ENCODE measurements at places on chromosomes 7 and 10.

DNA sequence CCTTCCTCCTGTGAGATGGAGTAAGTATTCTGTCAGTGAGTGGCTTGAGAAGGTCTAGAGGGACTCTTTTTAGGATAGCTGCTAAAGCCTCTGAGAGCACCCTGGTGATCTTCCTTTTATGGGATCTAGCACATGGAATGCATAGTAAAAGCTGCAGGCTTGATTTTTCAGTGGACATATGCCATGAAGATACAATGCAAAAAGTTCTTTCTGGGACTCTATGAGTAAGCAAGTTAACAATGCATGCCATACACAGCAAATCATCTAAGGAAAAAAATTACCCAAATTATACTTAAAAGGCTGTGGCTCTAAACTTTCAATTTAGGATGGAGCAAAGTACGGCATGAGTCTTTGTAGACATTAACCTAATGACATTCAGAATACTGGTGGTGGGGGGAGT, 154.5 kb downstream of the SGMS1 start:
- no peak for DNase-seq

DNA sequence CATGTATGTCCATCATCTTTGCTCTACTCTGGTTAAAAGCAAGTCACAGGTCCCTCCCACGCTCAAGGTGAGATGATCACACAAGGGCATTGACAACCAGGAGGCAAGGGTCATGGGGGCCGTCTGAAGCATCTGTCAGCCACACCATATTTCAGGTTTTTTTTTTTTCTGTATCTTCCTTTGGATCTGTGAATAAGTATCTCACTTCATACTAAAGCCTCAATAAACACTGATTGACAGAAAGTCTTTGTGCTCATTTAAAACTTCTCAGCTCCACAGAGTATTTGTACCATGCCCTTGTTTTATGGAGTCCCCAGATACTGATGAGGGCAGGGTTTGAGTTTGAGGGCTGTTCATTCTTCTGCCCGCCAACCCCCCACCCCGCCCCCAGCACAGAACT, 45.0 kb downstream of the AUTS2 start:
- DNase-seq: no peak

DNA sequence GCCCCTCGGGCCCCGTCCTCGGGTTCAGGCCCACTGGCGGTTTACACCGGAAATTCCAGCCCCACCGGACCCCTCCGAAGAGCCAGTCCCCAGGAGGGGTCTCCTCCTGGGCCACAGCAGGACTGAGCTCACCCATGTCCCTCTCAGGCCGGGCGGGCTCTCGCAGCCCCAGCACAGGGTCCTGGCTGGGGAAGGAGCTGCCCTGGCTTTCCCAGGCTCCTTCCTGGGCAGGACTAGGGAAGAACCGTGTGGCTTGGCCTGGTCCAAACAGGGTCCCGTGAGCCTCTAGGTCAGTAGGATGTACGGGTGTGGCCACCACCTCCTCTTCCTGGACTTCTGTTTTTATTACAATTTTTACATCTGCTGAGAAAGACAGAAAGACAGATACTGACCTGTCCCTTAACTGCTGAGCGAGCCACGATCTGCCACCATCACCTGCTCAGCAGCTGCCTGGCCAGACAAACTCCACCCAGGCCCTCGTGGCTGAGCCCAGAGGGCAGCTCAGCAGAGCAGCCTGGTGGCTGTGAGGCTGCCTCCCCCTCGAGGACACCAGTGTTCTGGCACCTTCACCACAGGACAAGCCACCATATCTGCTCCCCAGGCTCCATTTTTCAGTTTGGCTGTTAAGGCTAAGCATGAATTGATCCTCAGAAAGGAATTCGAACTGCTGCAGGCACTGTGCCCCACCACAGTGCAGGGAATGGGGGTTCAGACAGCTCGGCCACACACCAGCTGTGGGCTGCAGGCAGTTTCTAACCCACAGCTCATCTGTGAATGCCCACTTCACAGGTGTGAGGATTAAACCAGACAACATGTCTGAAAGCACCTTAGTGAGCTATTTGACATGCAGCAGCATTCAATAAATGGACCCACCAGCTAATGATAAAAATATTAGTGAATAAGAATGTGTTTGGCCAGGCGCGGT, 14.5 kb upstream of the ZNF777 start:
- no peak for DNase-seq

GRCh38 chr10:74419958-74420375, 268.9 kb downstream of the ADK start:
- no peak for DNase-seq

DNA sequence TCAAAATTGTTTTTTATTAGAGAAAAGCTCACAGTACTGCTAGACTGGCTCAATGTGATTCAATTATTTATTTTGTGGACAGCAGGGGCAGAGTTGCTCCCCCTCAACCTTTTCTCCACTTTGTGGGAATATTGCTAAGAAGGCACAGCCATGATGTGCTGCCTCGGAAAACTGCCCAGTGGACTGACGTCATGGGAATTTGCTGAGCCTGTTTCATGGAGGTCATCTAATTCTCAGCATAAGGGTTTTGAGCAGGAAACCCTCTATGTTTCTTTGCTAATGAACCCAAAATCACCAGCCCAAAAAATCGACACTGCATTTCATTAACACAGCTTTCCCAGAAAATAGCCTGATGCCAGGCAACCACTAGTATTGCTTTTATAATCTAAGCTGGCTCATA, 228.8 kb upstream of the FAM3C start:
- no peak for DNase-seq

- DNase-seq: no peak
Observed at GRCh38 chr10:52011118-52011517, 303.0 kb upstream of the DKK1 start.

DNA sequence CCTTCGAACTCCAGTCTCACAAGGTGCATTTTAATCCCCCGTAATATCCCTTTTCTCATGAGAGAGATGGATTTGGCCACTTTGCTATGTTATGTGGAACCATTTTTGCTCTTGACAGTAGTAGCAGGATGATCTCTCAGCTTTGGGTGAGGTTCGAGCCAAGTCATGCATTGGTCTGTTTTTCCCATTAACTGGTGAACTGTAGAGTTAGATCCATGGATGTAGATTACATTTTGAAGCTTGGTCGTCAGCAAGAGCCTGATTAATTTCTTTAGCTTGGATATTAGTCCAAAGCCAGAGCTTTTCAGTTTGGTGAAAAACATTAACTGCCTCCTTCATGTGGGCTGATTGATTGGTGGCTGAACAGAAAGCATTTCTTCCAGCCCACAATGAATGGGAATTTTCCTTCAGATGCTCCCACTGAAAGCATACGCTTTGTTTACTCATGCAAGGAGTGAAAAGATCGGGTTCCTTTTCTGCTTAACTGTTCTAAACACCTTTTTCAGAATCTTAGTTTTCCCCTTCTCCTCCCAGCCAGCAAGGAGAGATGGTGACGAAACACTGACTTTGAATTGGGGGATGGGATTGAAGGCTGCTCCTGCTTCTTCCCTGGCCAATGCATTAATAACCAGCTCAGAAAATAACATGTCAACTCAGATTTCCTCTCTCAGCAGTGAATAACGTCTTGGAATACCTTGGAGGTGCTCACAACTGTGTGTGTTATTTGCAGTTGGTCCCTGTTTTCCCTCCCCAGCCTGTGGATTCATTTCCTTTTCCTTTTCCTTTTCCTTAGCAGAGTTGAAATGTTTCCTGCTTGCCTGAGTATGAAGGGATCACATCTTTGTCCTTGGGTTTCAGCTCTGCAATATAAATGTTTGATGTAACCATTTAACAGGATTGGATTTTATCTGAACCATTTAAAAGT, 351.8 kb upstream of the FZD8 start:
- no peak for DNase-seq

DNA sequence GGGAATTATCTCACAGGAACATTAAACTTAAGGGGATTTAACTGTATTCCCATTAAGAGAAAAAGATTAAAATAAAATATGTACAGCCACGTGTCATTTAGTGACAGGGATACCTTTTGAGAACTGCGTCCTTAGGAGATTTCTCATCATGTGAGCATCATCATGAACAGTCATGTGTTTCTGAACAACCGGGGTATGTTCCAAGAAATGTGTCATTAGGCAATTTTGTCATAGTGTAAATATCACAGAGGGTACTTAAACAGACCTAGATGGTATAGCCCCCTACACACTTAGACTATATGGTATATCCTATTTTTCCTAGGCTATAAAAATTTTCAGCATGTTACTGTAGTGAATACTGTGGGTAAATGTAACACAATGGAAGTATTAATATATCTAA, 840.3 kb downstream of the CNTNAP2 start:
- DNase-seq: no peak

- DNase-seq: no peak
Observed at GRCh38 chr7:92997152-92997551, 120.6 kb downstream of the SAMD9 start.

DNA sequence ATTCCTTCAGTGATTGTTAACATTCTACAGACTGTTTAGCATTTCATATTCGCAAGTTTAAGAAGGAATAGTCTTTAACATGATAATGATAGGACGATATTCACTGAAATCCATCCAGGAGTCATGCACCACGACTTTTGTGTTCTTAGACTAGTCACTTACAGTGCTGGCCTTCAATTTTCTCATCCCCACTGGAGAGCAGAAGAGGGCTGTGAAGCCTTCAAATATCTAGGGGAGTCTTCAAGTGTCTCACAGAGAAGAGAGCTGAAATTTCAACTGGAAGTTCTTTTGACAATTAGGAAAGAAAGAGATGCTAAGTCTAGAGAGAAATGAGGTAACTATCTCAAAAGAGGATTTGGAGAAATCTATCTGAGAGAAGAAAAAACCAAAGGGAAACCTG, 43.8 kb upstream of the TAS2R16 start:
- DNase-seq: no peak

- DNase-seq: peak; percentile 8
Observed at GRCh38 chr7:149662591-149663095, 110.7 kb downstream of the ZNF467 start.

GRCh38 chr10:122282253-122282671, 11.2 kb downstream of the BTBD16 start:
- no peak for DNase-seq
